ENCODE measurements at places on chromosomes 4 and X. TPM values are rescaled to one million over a fixed set of nuclear protein-coding genes. Genes with fewer than 3 reads are reported as not detected.

Gene NEXMIF
- 6.0 TPM for total RNA-seq

Gene LONRF3
- 5.5 TPM for total RNA-seq

DNA sequence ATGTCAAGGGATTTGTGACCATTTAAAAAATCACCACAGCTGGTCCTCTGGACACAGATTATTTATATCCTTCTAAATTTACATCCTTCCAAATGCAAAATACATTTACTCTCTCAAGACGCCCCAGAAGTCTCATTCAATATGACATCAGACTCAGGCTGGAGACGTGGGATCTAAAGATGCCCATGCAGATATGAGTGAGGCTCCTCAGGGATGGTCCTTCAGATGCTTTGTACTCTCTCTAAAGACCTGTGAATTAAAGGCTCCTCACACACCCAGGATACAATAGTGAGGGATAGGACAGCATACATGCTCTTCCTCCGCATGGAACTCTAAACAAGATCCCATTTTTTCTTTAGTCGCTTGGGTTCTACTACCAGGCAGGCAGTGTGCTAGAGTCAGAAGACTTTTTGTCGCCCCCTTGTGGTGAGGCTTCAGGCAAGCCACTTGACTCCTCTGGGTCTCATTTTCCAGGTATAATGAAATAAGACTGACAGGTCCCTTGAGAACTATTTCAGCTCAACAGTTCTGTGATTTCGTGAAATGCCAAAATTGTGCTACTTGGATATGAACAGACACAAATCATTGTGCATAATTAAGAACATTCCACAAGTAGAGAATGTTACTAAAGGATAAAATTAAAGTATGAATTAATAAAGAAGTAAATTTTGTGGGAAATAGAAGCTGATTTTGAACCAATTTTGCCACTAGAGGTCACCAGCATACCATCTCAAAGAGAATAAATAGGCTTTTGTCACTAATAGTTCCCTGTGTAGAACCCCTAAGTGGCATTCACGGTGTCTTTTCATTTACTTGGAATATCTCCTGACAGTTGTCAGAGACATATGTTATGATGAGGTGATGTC is 13.7 kb upstream of the SCOC start:
- peaks cover 4% of the 10 kb centered on the region for H3K4me1 ChIP-seq
- H3K27ac ChIP-seq = no peak overlapping the region
- H3K4me3 ChIP-seq = no peak overlapping the region
- H3K27me3 ChIP-seq = no peaks in the 10 kb centered on the region
- no peaks in the 10 kb centered on the region for H3K36me3 ChIP-seq
- peak; percentile 89 for DNase-seq

DNA sequence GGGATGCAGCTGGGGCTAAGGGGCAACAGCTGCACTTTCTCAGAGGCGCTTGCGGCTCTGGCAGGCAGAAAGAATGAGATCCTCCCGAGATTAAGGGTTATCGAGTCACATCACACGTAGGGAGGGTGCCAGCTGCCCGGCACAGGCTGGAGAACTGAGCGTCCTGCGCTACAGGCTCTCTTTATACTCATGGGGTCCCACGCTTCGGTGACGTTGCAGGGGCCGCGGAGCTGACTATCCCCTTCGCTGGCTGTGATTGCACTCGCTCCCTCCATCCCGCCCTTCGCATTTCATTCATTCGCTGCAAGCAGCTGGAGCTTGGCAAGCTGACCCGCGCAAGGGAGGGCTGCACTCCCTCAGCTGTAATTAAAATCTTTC is at the start of gene TACR3:
Gene TACR3 (minus strand): TSS at position 156 of the 378 bp plus-strand sequence. CDS start 310 bp downstream, outside the sequence.
- H3K4me3 ChIP-seq = no peak within 1 kb of the TSS
- H3K27me3 ChIP-seq = no peaks in the 10 kb centered on the region
- DNase-seq = peak; percentile 77
- no peaks in the 10 kb centered on the region for H3K4me1 ChIP-seq

GRCh38 chr4:173442223-173442932 is 43.5 kb upstream of the SCRG1 start:
- H3K4me3 ChIP-seq = no peak overlapping the region
- no peaks in the 10 kb centered on the region for H3K36me3 ChIP-seq
- DNase-seq = no peak
- H3K27ac ChIP-seq = no peak overlapping the region
- H3K4me1 ChIP-seq = no peaks in the 10 kb centered on the region

DNA sequence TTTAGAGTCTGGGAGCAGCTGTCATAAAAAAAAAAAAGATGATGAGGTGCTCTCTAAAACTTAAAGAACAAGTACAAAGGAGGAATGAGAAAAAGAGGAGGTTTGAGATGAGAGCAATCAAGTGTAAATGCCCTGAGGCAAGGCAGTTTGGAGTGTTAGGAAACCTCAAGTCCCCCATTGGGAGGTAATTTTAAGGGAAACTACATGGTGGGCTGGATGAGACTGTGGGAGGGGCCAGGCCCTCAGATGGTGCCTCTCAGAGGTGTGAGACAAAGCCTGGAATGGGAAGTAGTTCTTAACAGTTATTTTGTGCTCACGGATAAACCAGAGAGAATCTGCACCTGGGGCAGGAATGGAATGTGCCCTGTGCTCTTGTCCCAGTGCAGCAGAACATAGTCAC is 1.9 kb upstream of the MAGEB3 start:
- no peaks in the 10 kb centered on the region for H3K4me1 ChIP-seq
- no peaks in the 10 kb centered on the region for H3K36me3 ChIP-seq
- no peaks in the 10 kb centered on the region for H3K27me3 ChIP-seq
- no peak overlapping the region for H3K27ac ChIP-seq
- DNase-seq = no peak
- H3K4me3 ChIP-seq = no peak overlapping the region

DNA sequence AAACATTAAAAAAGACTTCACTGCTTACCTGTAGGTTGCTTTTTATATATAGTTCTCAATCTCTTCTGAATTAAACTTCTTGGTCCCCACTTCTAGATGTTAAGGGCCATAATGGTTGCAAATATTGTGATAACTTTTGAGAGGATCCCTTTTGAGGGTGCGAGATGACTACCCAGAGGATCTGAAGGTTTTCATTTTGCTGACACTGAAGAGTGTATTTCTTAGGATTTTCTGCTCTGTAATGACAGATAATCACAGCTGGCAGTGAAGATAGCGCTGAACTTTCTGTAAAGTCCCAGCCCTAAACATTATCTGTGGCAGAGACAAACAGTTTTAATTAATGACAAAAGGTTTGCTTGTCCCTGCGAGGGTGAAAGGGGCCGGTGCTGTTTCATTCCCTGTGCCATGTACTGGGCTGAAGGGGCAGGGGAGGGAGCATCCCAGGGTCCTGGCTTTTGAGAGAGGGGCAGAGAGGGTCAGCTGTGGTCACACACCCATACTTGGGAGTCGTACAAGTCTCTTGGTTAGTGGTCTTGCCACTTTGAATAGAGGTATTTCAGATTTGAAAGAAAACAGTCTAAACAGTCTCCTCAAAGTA is 22.2 kb downstream of the CLCN4 start:
- H3K36me3 ChIP-seq = no peaks in the 10 kb centered on the region
- peaks cover 7% of the 10 kb centered on the region for H3K27me3 ChIP-seq
- H3K4me3 ChIP-seq = no peak overlapping the region
- no peaks in the 10 kb centered on the region for H3K4me1 ChIP-seq
- H3K27ac ChIP-seq = no peak overlapping the region
- no peak for DNase-seq

DNA sequence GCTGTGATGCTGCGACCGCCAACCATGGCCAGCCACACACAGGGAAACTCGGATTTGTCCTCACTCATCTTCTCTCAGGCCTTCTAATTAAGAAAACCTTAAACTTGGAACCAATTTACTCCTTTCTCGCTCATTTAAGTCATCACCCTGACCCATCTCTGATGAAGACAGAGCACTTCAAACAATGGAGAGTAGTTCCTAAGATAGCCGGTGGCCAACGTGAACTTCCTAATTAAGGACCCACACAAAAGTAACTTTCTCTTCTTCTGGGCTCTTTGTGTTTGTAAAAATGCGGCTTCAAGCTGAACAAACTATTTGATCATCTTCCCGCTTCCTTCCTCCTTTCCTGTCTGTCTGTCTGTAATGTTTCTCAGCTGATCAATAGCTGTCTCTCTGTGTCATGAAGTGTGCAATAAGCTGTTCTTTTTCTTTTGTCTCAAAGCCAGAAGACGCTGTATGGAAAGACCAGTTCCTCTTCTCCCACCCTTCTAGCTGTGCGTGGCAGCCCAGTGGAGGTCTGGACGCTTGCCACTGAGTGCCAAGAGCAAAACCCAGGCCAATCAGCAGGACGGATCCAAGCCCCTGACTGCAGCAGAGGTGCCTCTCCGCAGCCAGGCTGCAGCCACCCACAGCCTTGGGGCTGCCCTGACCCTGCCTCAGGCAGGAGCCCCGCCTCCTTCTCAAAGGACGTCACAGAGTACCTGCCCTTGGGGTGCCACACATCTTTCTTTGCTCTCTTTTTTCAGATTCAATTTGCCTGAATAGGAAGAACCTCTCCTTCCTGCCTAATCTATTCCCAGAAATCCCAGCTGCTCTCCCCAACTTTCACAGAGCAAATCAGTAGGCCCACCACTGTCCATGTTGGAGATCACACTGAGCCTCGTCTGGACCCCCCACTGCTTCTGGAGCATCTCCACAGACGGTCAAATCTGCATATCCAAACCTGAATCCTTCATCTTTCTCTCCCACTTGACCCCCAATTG is 59.3 kb downstream of the MAML3 start:
- H3K27me3 ChIP-seq = no peaks in the 10 kb centered on the region
- H3K4me3 ChIP-seq = peak overlapping the region; percentile 1
- peaks cover 2% of the 10 kb centered on the region for H3K4me1 ChIP-seq

DNA sequence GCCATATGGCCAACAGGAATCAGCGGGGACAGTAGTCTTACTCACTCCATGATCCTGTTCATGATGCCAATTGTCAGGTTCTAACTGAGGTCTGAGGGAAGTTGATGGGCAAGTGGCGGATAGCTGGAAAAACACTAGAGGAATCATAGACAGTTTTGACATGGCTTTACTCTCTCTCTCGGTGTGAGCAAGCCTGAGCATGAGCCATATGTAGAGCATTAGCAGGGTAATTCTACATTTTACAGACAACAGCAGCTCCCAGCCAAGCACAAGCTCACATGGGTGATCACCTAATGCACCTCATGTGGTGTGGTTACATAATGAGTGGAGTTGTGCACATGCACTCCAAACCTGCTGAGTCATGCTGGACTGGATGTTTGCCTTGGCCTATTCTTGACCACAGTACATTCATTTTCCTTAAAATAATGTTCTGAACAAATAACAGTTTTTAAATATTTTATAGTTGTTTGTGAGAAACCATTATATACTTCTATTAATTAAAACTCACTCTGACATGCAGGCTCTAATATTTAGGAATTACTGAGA is 429.2 kb downstream of the GPAT3 start:
- no peaks in the 10 kb centered on the region for H3K4me1 ChIP-seq
- no peak for DNase-seq

DNA sequence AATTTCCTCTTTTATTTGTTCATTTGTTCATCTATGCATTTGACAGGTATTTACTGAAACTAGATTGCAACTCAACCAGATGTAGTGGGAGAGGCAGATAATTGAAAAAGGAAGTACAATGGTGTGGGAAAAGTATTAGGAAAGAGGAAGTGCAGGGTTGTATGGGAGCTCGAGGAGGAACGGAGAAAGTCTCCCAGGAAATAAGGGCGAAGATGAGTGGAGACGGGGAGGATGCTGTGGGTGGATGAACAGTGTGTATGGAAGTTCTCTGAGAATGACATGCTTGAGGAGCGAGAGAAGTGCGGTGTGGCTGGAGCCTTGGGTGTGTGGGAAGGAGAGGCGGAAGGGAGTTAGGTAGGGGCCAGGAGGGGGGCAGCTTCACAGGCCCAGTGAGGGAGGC is 87.5 kb upstream of the DHX15 start:
- H3K36me3 ChIP-seq = no peaks in the 10 kb centered on the region
- no peak overlapping the region for H3K27ac ChIP-seq
- no peak overlapping the region for H3K4me3 ChIP-seq
- no peak for DNase-seq
- H3K4me1 ChIP-seq = no peaks in the 10 kb centered on the region
- H3K27me3 ChIP-seq = no peaks in the 10 kb centered on the region

DNA sequence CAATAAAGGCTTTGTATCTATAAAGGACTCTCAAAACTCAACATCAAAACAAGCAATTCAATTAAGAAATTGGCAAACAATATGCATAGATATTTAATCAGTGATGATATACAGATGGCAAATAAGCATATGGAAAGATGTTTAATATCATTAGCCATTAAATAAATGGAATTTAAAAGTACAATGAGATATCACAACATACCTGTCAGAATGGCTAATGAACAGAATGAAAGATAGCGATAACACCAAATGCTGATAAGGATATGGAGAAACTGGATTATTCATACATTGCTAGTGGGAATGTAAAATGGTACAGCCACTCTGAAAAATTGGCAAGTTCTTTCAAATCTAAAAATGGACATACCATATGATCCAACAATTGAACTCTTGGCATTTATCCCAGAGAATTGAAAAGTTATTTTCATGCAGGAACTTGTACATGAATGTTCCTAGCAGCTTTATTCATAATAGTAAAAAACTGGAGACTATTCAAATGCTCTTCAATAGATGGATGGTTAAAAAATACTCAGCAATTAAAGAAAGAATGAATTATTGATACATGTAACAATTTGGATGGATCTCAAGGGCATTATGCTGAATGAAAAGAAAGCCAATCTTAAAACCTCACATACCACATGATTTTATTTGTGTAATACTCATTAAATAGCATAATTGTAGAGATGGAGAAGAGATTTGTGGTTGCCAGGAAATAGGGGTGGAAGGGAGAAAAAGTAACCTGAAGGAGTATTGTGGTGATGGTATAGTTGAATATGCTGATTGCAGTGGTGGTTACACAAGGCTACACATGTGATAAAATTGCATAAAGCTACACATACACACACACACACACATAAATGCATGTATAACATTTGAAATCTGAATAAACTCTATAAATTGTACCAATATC is 45.9 kb upstream of the ALG13 start:
- no peak for DNase-seq
- H3K4me3 ChIP-seq = no peak overlapping the region
- H3K27me3 ChIP-seq = no peaks in the 10 kb centered on the region
- no peaks in the 10 kb centered on the region for H3K36me3 ChIP-seq
- H3K27ac ChIP-seq = no peak overlapping the region

DNA sequence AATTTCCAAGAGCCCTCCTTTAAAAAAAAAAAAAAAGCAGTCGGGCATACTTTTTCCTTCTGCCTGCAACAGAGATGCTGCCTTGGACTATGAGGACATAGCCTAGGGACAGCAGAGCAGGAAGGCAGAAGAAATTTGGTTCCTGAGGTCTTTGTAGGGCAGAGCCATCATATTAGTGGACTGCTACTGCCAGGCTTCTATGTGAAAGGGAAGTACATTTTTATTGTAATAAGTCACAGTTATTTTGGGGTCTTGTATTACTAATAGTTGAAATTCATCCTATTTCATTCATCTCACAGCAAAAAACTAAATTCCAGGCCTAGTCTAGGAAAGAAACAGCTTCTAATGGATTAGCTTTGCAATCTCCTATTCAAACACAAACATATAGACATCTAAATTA is 211.2 kb downstream of the NSUN7 start:
- no peaks in the 10 kb centered on the region for H3K27me3 ChIP-seq
- no peak overlapping the region for H3K27ac ChIP-seq
- no peaks in the 10 kb centered on the region for H3K36me3 ChIP-seq
- H3K4me3 ChIP-seq = no peak overlapping the region
- no peaks in the 10 kb centered on the region for H3K4me1 ChIP-seq

Data from kidney (tissue), 22 donors.